Stimulated activated CD8-positive, alpha-beta memory T cell treated with anti-CD3 and anti-CD28 coated beads, Interleukin-4, amount 100 ng/mL, for 48 hours (primary cell): ENCODE measurements at places on chromosomes 13 and 19.

- no peak for DNase-seq
These were observed 15.2 kb upstream of the TOMM40 start for GRCh38 chr19:44875666-44876451.

- DNase-seq, result no peak
These were observed 12.4 kb downstream of the ZNF780A start for GRCh38 chr19:40078377-40078776.

GRCh38 chr13:107332188-107332587, 764.3 kb upstream of the ARGLU1 start:
- no peak for DNase-seq

GRCh38 chr13:98544104-98544710, 32.7 kb downstream of the STK24 start:
- no peak for DNase-seq
